AML-193 (cell line): ENCODE measurements at places on chromosomes 11 and 22.

GRCh38 chr22:49152127-49152938, 675.3 kb downstream of the BRD1 start:
- no peak for DNase-seq

- DNase-seq, result peak; percentile 95
Measured at GRCh38 chr11:57397394-57397990, 7.0 kb upstream of the PRG2 start.

DNA sequence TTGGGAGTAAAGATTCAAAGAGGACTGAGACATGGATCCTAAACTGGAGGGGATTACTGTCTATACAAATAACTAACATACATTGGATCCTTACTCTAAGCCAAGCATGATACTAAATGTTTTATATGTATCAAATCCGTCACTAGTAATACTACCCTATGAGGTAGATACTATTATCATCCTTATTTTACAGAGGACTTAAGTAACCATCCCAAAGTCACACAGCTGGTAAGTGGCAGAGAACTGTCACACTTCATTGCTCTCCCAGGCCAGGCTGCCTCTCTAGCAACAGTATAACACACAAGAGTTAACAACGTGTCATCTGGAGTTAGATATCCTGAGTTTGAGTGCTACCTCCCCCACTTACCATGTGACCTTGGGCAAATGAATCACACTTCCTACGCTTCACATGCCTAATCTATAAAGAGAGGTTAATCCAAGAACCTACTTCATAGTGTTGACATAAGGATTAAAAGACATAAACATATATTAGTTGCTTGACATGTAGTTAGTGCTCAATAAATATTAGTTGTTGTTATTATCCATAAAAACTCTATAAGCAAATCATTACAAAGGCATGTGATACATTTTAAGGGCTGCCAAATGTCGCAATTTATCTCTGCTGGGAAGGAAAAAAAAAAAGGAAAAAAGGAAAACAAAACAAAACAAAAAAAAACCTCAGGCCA, 33.8 kb upstream of the SPON1 start:
- no peak for DNase-seq

GRCh38 chr11:11615086-11615485, 6.7 kb downstream of the GALNT18 start:
- DNase-seq, result no peak

- no peak for DNase-seq
Measured at GRCh38 chr22:29816539-29816938, 21.5 kb downstream of the ASCC2 start.

DNA sequence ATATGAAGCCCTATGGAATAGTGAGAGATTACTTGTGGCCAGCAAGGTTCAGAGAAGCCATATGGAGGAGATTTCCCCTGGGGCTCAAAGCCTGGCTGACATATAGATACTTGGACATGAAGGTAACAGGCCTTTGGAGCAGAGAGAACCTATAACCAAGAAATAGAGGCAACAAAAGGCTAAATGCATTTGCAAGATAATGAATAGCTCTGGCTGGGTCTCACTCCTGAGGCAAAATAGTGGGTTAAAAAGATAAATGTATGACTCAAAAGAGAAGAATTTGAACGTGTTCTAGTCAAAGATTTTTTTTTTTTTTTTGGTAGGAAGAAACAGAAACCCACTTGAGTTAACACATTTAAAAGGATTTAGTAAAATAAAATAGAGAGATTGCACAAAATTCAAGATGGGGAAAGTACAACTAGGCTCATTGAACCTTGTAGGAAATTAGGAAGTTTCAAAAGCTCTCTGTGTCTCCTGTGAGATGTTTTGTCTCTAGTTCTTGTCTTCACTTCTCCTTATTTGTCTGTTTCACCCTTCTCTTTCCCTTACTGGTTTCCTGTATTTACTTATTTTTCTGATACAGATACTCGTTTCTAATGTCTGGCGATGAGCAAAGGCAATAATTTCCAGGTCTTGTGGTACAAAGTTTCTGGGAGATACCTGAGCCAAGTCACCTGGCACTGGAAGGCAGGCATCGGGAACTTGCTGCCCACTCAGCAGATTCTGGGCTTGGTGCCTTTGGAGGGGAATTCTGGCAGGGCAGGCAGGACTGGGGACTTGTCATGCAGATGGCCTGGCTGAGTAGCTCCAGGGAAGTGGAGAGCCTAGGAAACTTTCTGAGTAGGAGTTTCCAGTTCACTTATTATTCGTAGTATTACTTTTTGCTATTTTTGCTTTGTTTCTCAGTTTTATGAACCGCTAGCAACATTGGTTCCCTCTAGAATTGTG, 49.2 kb upstream of the SESN3 start:
- peak; percentile 46 for DNase-seq

- peak; percentile 56 for DNase-seq
Measured at GRCh38 chr11:34358258-34358727, 483 bp upstream of the ABTB2 start.

DNA sequence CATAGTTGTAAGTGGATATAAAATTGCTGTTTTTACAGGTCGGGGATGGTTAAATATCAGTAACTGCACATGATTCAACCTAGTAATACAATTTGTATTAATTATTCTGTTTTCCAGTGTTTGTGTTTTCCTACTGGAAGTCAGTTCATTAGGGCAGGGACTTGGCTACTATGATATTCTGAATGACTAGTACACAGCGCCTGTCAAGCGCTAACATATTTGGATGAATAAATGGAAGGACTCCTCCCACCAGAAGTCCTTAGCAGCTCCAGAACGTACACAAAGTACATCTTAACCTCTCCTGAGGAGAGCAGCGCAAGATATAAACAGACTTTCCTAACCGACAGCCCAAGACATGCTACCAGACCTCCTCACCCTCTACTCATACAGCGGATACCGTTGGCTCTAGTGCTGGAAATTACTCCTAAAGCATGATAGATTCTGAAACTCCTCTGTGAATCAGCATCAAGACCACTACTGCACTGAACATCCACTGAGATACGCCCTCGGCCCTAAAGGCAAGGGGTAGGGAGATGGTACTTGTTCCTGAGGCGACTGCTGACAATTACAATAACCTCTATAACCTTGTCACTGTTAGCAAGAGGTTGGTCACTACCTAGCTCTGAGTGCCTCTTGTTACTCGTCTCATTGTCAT, 79.1 kb downstream of the RDX start:
- DNase-seq, result no peak

GRCh38 chr22:29331658-29332300, 16.3 kb upstream of the RASL10A start:
- no peak for DNase-seq

DNA sequence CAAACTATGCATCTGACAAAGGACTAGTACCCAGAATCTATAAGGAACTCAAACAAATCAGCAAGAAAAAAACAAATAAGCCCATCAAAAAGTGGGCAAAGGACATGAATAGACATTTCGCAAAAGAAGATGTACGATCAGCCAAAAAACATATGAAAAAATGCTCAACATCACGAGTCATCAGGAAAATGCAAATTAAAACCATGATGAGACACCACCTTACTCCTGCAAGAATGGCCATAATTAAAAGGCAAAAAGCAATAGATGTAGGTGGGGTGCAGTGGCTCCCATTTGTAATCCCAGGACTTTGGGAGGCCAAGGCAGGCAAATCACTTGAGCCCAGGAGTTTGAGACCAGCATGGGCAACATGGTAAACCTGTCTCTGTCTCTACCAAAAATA, 10.4 kb upstream of the OR10V1 start:
- no peak for DNase-seq

DNA sequence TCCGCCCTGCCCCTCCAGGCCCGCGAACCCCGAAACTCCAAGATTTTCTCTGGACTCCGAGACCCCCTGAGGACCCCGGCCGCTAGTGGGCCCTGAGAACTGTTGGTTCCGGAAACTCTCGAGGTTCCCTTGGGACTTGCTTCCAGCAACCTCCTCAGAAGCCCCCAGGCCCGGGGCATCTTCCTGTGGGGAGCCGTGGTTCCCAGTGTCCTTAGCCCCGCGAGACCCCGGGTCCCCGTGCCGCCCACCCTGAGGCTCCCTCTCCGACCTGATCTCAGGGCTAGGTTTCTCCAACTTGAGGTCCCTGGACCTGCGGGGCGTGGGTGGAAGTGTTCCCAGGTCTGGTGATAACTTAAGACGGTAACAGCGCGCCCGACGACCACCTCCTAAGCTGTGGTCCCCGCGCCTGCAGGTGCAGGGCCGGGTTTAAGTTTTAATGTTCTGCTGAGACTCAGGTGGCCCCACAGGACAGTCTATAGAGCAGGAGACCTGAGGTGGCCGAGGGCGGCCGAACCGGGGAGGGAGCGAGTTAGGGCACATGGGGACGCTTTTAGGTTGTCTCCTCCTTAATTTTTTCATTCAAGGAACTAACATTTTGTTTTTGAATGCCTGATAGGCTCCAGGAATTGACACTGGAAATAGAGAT, 720 bp downstream of the FAM118A start:
- DNase-seq, result no peak

GRCh38 chr11:115990004-115990447, 485.8 kb upstream of the CADM1 start:
- DNase-seq, result peak; percentile 2

DNA sequence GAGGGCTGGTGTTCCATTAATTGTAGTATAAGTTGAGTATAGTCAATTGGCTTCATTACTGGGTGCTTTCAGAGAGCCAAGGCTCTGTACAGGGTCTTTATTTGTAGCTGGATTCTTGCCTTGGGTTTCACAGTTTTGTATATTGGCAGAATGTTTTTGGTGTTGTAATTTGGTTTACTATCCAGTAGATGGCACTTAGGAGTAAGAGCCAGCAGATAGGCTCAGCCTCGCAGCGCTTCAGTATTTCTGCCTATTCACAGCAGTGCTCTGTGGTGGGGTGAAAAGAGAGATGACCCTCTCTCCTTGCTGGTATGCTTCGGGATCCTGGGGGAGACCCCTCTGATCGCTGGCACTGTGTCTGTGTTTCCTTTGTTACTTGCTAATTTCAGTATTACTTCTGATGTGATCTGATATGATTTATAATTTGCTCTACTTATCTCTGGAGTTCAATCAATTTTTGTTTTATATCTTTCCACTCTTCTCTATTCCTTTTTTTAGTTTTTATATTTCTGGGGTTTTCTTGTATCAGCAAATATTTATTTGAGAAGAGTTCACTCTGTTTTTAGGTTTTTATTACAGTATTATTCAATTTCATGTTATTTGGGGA, 52.2 kb downstream of the ANO5 start:
- DNase-seq, result peak; percentile 34

- DNase-seq, result no peak
Measured at GRCh38 chr22:32482708-32483107, 8.1 kb downstream of the FBXO7 start.

GRCh38 chr22:42229455-42230149, 40.9 kb downstream of the TCF20 start:
- DNase-seq, result no peak

DNA sequence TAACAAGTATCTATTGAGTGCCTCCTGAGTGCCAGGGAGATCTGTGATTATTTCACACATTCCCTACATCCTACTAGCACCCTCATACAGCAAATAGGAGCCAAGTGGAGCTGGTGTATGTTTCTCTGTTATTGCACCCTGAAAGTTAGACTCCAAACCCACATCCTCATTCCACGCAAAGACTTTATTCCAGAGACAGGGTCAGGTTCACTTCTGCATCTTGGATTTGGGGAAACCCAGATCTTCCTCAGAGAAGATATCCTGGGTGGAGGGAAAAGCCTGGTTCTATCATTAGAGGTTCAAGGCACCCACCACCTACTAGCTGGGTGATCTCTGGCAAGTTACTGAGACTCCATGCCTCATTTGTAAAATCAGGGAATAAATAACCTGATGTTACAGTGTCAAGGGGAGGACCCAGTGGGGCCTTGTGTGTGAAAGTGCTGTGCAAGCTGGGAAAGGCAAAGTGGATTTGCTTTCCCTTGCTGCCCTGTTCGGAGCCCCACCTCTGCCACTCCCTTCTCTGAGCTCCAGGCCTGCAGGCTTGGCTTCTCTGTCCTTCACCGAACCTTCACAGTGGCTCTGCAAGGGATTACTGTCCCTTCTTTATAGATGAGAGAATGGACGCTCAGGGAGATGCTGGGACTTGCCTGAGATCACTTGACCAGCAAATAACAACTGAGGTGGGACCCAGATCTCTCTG, 991 bp upstream of the SLCO2B1 start:
- no peak for DNase-seq

- no peak for DNase-seq
Measured at GRCh38 chr22:45007391-45008185, 2.2 kb downstream of the PHF21B start.

DNA sequence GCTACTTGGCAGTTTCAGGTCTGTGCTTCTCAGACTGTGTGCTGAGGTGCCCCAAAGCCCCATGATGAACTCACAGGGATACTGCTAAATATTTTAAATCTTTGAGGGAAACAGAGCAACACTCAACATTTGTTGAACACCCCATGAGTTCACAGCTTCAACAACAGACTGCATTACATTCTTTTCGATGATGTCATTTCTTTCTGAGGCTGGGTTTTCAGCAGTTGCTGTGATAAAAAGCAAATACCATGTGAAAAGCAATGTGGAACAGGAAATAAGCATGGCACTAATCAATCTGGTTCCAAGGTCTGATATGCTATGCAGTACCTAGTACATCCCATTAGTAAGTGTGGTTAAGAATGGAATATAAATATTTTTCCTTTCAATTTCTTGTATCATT, 82.7 kb downstream of the RPL27A start:
- DNase-seq, result no peak

- no peak for DNase-seq
Measured at GRCh38 chr22:29833392-29833965, 4.6 kb downstream of the ASCC2 start.

- DNase-seq, result peak; percentile 55
Measured at GRCh38 chr11:93921695-93922468, 71.5 kb upstream of the VSTM5 start.

DNA sequence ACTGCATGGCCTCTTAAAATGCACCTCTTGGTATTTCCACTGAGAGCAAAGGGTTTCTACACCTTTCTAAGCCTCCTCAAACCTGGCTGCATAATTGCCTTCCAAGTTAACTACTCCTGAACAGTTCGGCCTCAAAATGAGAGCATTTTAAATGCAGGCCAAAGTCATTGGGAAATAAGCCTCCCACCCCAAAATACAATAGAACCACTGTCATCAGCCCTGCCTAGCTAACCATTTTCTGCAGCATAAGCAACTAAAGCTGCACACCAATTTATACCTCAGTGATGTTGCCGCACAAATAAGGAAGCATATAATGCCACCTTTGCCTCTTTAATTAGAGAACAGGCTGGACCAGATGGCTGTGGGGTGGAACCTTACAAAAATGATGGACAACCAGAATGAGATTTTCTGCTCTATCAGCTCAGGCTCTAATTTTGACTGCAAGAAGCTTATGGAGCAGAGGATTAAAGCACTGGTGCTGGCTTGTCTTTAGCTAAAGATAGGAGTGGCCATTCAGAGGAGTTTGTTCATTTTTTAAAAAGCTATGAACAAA, 4.3 kb downstream of the TOB2 start:
- no peak for DNase-seq

DNA sequence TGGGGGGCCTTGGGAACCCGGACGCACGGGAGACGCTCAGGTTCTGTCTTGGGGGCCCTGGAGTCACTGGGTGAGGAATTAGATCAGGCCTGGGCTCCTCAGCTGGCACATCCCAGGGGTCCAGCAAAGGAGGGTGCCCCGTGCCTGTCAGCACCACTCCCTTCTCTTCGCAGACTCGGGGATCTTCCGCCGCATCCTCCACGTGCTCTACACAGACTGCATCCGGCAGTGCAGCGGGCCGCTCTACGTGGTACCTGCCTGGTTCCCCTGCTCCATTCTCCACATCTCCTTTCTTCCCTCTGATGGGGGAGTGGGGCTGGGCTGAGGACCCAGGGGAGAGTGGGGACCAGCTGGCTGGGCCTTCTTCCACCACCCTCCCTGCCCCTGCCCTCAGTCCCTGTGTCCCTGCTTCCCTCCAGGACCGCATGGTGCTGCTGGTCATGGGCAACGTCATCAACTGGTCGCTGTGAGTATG, 6.7 kb upstream of the TAGLN start:
- DNase-seq, result no peak

GRCh38 chr11:7004482-7004881, 15.7 kb downstream of the ZNF214 start:
- no peak for DNase-seq
